Omental fat pad (tissue), 4 donors: ENCODE measurements at places on chromosomes 5 and 9. TPM values are rescaled to one million over a fixed set of nuclear protein-coding genes. Genes with fewer than 3 reads are reported as not detected.

S1PR3 gene
- total RNA-seq = 34.7 TPM

UCK1 gene
- 27.6 TPM for total RNA-seq

TAF11L5 gene
- total RNA-seq = not detected

IFNA2 gene
- total RNA-seq = not detected
